Right forelimb (tissue), 1 donor: ENCODE measurements at places on chromosomes 2 and 18.
A peak's percentile ranks its signal among the peaks of the same experiment; 100 is the strongest.

DNA sequence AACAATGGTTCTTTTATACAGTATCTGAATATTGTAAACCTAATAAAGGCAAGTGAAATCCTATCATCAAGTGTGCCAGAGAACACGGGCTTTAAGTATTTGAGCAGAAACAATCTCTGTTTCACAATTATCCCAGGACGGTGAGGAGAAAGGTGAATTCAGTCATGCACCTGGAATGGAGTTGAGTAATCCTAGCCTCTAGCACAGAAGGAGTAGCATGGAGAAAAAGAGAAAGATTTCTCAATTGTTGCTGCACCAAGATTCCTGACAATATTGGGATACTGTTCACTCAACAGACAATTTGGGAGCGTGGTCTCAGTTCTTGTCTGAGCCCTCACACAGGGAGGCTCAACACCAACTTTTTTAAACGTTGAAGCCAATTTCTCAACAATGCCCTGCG, 510.6 kb downstream of the SOX11 start:
- DNase-seq = no peak

DNA sequence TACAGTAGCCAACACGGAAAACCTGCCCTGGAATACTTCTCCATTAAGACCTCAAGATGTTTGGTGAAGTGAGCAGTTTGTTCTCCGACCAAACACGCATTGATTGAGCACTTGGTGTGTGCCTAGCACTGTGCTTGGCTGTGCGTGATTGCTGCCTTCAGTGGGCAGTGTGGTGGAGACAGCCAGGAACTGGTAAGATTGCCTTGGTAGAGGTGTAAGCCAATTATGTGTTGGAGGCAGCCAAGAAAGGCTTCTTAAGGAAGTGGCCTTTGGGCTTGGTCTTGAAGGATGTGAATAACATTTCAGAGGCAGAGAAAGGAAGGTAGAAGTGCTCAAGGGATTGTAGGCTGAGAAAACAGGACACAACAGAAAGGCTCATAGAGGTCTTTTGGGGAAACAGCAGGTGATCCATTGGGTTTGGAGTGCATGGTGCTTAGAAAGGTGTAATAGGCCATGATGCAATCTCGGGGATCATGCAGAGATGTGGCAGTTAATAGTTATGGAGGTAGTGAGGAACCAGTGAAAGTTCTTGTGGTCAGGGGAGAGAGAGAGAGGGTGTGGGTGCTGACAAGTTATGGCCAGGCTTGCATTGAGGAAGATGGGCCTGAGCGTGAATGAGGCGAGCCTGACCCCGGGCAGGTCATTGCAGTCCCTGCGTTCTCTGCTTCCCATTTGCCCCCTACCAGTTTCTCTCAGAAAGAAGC, 6.3 kb downstream of the B3GNT2 start:
- no peak for DNase-seq

GRCh38 chr2:190417045-190417842, 9.1 kb downstream of the MFSD6 start:
- no peak for DNase-seq

GRCh38 chr2:673615-674320, 3.4 kb downstream of the TMEM18 start:
- DNase-seq = no peak

- no peak for DNase-seq
Measured at GRCh38 chr2:189608795-189609422, 28.3 kb upstream of the SLC40A1 start.

DNA sequence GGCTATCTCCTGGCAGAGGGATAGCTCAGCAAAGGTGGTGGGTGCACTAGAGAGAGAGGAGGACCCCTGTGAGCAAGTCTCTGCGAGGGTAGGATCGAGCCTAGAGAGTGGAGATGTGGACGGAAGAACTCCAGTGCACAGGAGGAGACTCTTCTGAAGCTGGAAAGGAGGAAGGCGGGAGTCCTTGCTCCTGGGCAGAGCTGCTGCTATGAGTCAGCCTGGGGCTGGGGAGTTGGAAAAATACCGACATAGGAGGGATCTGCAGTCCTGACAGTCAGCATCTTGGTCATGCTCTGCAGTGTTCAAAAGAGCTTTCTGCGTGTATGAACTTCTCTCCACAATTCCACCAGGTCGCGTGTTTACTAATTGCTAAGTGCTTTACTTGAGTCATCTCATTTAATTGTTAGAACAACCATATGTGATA, 233.8 kb downstream of the LDLRAD4 start:
- peak; percentile 67 for DNase-seq

DNA sequence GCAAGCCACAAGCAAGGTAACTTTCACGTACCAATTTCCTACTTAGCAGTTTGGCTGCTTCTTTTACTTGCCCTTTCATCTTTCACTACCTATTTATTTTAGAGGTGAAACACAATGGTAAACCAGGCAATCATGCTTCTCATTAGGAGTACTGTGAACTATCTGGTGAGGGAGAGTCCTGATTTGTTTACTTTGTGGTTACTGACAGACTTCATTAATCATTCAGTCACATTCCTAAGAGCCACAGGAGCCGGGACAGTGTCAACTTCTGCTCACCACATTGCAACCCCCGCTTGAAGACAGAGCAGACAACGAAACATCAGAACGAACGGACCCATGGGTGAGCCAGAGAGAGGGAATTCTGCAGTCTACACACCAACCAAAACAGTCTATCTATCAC, 28.8 kb downstream of the TUBB6 start:
- DNase-seq = no peak

GRCh38 chr2:221447310-221447709, 124.8 kb downstream of the EPHA4 start:
- DNase-seq = no peak

- DNase-seq = no peak
Measured at GRCh38 chr18:40124107-40124506, 1830.9 kb upstream of the PIK3C3 start.

GRCh38 chr18:32707147-32707546, 65.7 kb downstream of the KLHL14 start:
- DNase-seq = no peak

GRCh38 chr18:77061946-77062517, 70.6 kb downstream of the MBP start:
- no peak for DNase-seq

DNA sequence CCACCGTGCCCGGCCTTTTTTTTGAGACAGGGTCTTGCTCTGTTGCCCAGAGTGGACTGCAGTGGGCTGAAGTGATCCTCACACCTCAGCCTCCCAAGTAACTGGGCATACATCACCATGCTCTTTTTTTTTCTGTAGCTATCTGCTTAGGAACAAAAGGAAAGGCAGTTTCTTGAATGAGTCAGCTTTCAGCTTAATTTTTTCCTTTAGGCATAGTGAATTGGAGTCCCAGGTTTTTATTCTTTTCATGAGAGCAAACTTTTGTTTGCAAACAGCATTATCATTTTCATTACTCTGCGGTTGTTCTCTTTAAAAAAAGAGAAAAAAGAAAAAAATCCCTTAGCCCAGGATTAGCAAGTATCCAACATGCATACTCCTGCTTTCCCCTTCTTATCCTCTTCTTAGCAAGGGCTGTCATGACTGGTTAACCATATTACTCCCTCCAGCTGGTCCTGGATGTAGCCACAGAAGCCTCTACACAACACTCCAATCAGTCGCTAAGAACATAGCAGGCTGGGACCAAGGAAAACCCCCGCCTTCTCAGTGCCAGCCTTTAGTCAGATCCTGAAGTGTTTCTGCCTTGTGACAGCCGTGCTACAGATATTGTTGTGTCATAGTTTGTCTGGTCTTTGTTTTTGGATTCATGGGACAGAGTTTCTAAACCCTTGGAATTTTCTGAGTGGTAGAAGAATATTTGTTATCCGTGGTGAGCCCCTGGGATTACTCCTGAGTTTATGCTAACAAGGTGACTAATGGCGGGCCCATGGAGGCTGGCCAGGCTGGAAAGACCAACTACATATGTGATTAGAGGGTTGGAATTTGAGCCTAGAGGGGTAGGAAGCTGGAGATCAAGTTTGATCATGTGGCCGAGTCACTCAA, 23.3 kb upstream of the ST3GAL5 start:
- no peak for DNase-seq
